Right ventricle myocardium inferior (tissue), 1 donor: ENCODE measurements at places on chromosomes 11 and 22. TPM values are rescaled to one million over a fixed set of nuclear protein-coding genes. Genes with fewer than 3 reads are reported as not detected.

DNA sequence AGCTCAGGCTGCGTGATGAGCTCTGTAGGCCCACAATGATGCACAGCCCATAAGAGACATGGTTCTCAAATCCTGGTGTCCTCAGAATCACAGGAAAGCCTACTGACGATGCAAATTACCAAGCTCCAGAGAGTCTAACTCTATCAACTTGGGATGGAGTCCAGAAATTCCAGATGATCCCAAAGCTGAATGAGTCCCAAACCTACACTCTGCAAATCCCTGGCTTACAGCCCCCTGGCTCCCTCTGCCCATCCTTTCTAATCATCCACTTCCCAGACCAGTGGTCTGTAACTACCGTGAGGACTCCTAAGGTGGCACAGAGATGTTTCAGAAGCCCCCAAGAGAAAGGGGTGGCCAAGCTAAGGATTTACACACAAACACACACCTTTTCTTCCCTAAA lies 13.5 kb downstream of the ARFGAP2 start:
- DNase-seq: no peak

GRCh38 chr22:48233586-48233985 lies 1471.1 kb downstream of the TBC1D22A start:
- DNase-seq: no peak

Gene C11orf86
- not detected for total RNA-seq

Gene WBP2NL
- total RNA-seq: 0.24 TPM

Gene INSC
- total RNA-seq: 0.51 TPM

Gene ELMOD1
- 0.41 TPM for total RNA-seq

DNA sequence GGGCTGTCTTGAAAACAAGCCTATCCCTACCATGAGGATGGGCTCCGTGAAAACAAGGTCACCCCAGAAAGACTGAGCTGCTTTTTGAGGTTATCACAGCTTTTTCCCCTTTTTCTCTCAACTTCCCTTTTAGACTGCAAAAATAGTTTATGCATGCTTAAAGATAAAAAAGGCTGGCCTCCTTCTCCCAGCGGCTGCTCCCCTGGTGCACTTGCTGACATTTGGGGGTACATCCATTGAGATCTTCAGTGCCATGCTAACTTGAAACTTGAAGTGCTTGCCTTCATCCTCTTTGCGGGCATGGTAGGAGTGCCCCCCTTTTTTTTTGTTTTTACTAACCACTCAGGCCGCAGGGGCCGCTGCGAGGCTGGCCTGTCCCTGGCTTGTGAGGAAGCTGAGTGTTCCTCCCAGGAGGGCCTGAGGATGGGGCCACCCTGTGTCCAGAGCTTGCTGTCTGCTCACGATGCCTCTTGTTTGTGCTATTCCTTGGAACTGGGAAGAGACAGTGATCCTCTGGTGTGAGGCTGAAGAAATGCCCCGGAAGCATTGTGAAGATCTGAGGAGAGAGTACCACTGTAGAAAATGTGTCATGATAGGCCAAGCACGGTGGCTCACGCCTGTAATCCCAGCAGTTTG lies 2.2 kb downstream of the TANGO2 start:
- peak; percentile 47 for DNase-seq

GRCh38 chr11:120827198-120827597 lies 196.7 kb upstream of the TBCEL start:
- no peak for DNase-seq
